Stimulated activated CD4-positive, alpha-beta T cell treated with anti-CD3 and anti-CD28 coated beads, TNF-alpha, amount 100 ng/mL, for 24 hours (primary cell): ENCODE measurements at places on chromosomes 4 and X.

- no peak for DNase-seq
Observed at GRCh38 chr4:148238086-148238485, 204.1 kb downstream of the NR3C2 start.

GRCh38 chrX:22950269-22951266 is 49.2 kb upstream of the DDX53 start:
- no peak for DNase-seq

GRCh38 chr4:139720806-139721205 is 55.2 kb downstream of the MGST2 start:
- DNase-seq, result no peak

- DNase-seq, result no peak
Observed at GRCh38 chrX:151153086-151153485, 23.3 kb upstream of the GPR50 start.

DNA sequence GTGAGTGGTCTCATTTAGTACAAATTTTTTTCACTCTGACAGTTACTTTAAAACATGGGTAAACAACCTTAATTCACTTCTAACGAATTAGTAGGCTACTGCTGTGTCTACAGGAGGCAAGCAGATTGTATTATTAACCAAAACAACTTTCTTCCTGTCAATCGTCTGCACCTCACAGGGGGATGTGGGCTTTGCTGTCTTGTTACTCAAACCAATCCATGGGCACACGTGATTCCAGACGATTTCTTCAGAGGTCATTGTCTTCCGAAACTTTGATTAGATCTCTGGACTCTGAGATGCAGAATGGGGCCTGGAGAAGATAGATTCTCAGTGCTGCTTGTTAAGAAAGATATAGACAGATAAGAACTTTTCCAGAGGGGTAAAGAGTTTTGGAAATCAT is 327.8 kb downstream of the DHX15 start:
- DNase-seq, result no peak

DNA sequence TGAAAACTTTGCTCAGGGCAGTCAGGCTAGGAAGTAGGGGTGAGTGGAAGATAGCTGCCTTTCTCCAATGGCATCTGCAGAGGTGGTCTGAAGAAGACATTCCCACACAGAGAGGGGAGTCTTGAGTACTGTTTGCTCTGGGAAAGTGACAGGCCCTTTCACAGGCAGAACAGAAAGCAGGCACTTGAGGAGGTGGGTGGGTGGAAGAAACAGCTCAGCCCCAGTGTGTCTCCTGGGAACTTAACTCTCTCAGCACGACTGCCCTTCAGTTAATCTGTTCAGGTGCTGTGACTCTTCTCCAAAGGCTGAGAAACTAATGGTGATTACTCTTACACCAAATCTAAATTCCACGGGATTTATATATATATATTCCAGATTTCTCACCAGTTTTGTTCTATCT is 28.3 kb downstream of the ENOPH1 start:
- no peak for DNase-seq

- DNase-seq, result no peak
Observed at GRCh38 chr4:175729665-175730064, 82.4 kb downstream of the GPM6A start.

GRCh38 chr4:98565681-98566301 is 92.6 kb downstream of the TSPAN5 start:
- DNase-seq, result no peak
